CD4-positive, alpha-beta memory T cell (primary cell): ENCODE measurements at places on chromosomes 4 and X. TPM values are rescaled to one million over a fixed set of nuclear protein-coding genes. Genes with fewer than 3 reads are reported as not detected.

The WDR17 gene
- total RNA-seq = 0.42 TPM

DNA sequence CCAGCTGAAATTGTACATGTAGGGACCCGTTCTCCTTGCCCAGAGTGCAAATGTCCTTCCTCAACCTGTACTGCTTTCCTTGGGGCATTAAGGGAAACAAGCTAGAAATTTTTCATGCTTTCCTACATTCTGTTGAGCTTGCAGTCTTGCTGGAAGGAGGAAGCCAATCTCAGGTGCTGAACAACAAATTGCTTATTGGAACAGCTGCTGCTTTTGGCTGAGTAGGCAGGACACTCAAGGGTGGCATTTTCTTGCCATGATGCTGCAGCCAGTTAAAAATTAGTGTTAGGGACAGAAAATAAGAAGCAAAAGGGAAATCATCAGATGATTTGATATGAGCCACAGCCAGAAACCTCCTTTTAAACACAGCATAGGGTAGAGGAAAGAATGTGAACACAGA lies 223.7 kb downstream of the QDPR start:
- H3K27ac ChIP-seq = no peak overlapping the region
- no peaks in the 10 kb centered on the region for H3K27me3 ChIP-seq
- no peaks in the 10 kb centered on the region for H3K36me3 ChIP-seq
- H3K4me3 ChIP-seq = no peak overlapping the region
- H3K4me1 ChIP-seq = no peaks in the 10 kb centered on the region

DNA sequence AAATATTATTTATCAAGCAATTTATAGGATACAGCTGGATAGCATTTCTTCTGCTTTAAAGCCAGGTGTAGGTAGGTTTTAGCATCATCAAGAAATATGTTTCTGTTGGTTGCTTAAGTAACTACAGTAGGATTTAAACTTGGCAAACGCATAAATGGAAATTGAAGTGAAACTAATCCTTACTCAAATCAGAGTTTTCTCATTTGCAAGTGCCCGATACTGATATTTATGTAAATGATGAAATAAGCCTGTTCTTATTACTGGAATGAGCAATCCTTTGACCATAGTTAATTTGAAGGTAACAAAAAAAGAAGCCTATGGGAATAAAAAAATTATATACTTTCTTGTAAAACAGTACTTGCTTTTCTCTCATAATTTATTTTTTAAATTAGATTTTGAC lies 23.2 kb upstream of the PIGA start:
- H3K27ac ChIP-seq = no peak overlapping the region
- no peaks in the 10 kb centered on the region for H3K36me3 ChIP-seq

DNA sequence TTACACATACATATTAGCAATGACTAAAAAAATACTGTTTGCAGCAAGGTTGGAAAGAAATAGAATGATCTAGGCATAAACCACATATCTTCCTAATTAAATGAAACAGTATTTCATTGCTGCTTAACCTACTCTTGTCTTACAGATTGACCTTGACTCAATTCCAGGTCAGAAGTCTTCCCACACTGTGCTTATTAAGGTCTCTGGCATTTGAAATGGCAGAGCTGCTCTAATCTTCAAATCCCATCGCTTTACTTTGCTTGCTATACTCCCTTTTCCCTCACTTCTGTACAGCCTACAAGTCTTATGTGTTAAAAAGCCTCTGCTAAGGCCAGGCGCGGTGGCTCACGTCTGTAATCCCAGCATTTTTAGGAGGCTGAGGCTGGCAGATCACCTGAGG lies 424.5 kb downstream of the RPA4 start:
- DNase-seq = no peak
- no peaks in the 10 kb centered on the region for H3K36me3 ChIP-seq
- no peaks in the 10 kb centered on the region for H3K4me1 ChIP-seq
- H3K4me3 ChIP-seq = no peak overlapping the region

DNA sequence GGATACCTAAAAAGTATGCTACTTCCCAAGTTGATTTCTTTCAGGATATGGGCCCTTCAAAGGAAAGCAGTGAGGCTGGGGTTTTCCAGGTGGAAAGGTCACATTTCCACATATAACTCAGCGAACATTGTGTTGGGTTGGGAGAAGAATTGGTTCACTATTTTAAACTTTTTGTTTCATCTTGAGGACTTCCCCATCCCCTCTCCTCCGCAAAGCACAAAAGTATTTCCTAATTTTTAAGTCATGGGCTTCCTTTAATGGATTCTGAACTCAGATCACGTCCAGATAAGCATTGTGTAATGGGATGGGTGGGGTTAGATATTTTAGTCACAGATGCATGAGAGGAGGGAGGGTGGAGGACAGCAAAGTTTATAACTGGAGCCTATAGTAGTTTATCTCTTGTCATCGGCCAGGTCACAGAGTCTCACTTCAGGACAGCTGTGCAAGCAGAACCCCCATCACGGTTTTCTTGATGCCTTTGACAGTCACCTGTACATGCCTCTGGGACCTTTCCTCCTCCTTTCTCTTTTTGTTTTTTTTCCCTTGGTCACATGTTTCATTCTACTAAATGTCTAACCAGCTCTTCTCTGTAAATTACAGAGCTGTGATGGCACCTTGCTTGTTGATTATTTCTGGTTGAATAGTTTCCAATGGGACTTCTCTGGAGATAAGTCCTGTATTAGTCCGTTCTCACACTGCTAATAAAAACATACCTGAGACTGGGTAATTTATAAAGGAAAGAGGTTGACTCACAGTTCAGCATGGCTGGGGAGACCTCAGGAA lies 115.4 kb downstream of the PTTG2 start:
- no peaks in the 10 kb centered on the region for H3K4me1 ChIP-seq
- no peak for DNase-seq
- H3K4me3 ChIP-seq = no peak overlapping the region
- no peaks in the 10 kb centered on the region for H3K27me3 ChIP-seq

- no peak for DNase-seq
- no peaks in the 10 kb centered on the region for H3K4me1 ChIP-seq
- no peak within 1 kb of the TSS for H3K27ac ChIP-seq
- no peaks in the 10 kb centered on the region for H3K27me3 ChIP-seq
- H3K4me3 ChIP-seq = peak within 1 kb of the TSS; percentile 9
- H3K36me3 ChIP-seq = no peaks in the 10 kb centered on the region
Measured at GRCh38 chrX:104254442-104255115, at the start of gene ESX1. ESX1 (minus strand) TSS chrX:104254933; CDS start chrX:104254849, 84 bp downstream.

DNA sequence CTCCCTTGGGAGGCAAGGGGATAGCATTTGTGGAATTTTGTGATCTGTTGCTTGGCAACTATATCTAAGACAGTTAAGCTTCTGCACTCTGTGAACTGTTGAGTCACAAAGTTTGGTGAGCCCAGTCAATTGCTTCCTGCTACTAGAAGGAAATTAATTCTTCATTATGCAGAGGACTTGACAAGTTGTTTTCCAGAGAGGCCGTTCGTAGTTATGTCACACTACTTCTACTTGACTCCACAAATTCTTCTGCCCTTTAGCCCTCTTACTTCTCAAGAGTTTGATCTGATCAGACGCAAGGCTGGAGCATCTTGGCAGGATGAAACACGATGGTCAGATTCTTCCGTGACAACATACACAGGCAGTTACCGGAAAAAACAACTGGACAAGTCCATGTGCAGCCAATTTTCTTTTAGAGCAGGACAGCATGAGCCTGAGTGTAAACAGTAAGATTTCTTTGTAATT lies at the start of gene C4orf51:
Gene C4orf51 (plus strand): TSS at position 156 of the 465 bp plus-strand sequence. CDS start 58 bp downstream, at position 214.
- no peaks in the 10 kb centered on the region for H3K36me3 ChIP-seq
- no peak for DNase-seq
- H3K4me3 ChIP-seq = no peak within 1 kb of the TSS
- no peaks in the 10 kb centered on the region for H3K27me3 ChIP-seq
- H3K27ac ChIP-seq = no peak within 1 kb of the TSS

DNA sequence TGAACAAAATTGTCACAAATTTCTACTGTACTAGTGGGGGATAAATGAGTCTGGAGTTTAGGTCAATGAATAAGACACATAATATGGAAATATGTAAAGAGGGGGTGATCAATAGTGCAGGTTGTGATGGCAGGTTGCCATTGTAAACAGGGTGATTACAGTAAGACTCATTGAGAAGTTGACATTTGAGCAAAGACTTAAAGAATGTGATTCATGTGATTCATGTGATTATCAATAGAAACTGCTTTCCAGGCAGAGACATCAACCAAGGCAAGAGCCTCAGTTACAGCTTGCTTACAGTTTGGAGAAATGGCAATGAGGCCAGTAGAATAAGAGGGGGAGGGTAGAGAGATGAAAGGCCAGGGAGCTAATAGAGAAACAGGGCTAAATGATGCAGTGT lies 45.8 kb upstream of the GIMD1 start:
- H3K36me3 ChIP-seq = no peaks in the 10 kb centered on the region
- no peaks in the 10 kb centered on the region for H3K27me3 ChIP-seq
- H3K4me1 ChIP-seq = no peaks in the 10 kb centered on the region
- no peak overlapping the region for H3K27ac ChIP-seq
- no peak overlapping the region for H3K4me3 ChIP-seq

DNA sequence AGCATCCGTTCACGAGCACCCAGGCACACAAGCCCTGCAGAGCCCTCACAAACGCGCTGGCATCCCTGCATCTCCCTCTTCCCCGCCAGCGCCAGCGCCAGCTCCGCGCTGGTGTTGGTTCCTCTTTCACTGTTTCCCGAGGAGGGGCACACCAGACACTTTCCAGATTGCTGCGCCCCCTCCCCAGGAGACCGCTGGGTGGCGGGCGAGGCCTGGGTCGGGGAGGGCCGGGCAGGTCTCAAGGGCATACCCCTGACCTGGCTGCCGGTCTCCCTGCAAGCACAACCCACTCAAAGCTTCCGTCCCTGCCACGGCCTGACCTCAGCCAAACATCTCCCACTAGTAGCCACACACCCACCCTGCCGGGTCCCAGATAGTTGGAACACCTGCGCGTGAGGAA lies 2.2 kb upstream of the NKX1-1 start:
- H3K27me3 ChIP-seq = peaks cover 8% of the 10 kb centered on the region
- DNase-seq = no peak
- no peak overlapping the region for H3K4me3 ChIP-seq

GRCh38 chrX:101265869-101266428 lies 25.2 kb downstream of the TAF7L start:
- no peaks in the 10 kb centered on the region for H3K27me3 ChIP-seq
- no peak overlapping the region for H3K4me3 ChIP-seq
- no peak overlapping the region for H3K27ac ChIP-seq
- no peaks in the 10 kb centered on the region for H3K36me3 ChIP-seq
- H3K4me1 ChIP-seq = no peaks in the 10 kb centered on the region

The PRSS12 gene
- total RNA-seq = not detected
